ENCODE measurements at places on chromosomes 7 and 10.
A peak's percentile ranks its signal among the peaks of the same experiment; 100 is the strongest.

DNA sequence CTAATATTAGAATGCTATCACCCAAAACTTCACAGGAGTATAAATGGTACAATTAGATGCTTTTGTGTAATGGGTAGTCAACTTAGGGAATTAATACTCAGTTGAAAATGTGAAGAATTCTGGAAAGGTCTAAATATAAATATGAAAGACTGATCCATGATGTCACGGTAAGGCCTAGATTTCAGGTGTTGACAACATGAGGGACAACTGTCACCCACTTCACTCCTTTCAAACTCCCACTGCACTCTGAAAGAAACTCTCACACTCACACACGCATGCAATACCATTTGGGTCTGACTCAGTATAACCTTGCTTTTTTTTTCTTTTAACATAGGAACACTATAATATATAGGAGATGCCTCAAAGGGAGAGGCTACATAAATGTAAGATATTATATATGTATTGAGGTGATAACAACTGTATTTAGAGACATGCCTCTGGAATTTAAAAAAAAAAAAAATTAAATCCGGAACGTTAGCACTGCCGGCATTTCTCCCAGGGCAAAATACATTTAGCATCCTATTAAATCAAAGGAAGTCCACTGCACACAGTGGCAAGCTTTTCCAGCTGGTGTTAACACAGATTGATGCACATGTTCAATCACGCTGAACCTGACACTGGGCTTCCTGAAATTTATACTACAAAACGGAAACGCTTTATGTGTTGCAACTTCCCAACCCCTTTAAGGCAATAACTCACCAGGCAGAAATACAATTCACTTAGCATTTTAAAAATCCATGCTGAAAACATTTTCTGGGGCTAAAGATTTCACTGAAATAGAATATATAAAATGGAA is 74.9 kb downstream of the RSU1 start:
- no peak for DNase-seq
- no peaks in the 10 kb centered on the region for H3K4me1 ChIP-seq
- H3K36me3 ChIP-seq = peaks cover 29% of the 10 kb centered on the region
- no peaks in the 10 kb centered on the region for H3K27me3 ChIP-seq

DNA sequence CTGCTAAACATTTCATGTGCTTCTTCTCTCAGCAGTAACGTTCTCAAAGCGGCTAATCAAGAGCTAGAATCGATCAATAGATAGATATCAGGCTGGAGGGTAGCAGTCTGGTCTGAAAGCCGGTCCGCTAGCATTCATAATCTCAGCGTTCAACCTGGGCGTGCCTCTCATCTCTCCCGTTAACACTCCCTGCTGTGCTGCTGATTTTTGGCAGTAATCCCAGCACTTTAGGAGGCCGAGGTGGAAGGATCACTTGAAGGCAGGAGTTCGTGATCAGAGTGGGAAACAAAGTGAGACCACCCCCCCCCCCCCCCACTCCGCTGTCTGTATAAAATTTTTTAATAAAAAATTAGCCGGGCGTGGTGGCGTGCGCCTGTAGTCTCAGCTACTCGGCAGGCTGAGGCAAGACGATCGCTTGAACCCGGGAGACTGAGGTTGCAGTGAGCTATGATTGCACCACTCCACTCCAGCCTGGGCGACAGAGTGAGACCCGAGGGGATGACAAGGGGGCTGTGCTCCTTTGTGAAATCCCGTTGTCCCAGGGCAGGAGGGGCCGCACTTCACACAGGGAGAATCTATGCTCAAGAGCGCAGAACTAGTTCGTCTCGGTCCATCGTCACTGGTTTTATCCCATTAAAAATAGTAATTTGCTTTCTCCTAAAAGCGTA is 624 bp upstream of the CEP55 start:
- DNase-seq = peak; percentile 74
- peak overlapping the region; percentile 90 for H3K4me3 ChIP-seq
- H3K4me1 ChIP-seq = peaks cover 32% of the 10 kb centered on the region
- H3K27ac ChIP-seq = peak overlapping the region; percentile 81
- H3K27me3 ChIP-seq = no peaks in the 10 kb centered on the region

DNA sequence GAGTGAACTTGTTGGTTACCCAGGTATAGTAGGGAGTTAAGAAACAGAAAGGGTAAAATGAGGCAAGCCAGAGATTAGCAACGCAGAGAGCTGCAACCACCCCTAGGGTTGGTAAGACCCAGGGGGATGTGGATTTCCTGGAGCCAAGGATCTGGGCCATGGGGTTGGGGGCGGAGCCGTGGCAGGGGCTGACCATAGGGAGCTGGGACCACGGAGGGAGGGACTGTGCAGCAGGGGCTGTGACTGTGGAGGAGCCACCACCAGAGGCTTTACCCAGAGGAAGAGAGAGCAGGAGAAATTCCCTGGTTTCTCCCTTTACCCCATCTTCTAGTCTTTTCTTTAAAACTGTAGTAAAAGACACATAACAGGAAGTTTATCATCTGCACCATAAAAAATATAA is 58.6 kb upstream of the BAIAP2L1 start:
- no peak for DNase-seq
- H3K36me3 ChIP-seq = no peaks in the 10 kb centered on the region
- no peak overlapping the region for H3K4me3 ChIP-seq

GRCh38 chr7:81367326-81367931 is 402.4 kb downstream of the HGF start:
- no peaks in the 10 kb centered on the region for H3K27me3 ChIP-seq
- no peak overlapping the region for H3K27ac ChIP-seq
- H3K4me3 ChIP-seq = no peak overlapping the region
- DNase-seq = no peak
- H3K4me1 ChIP-seq = no peaks in the 10 kb centered on the region
- no peaks in the 10 kb centered on the region for H3K36me3 ChIP-seq

DNA sequence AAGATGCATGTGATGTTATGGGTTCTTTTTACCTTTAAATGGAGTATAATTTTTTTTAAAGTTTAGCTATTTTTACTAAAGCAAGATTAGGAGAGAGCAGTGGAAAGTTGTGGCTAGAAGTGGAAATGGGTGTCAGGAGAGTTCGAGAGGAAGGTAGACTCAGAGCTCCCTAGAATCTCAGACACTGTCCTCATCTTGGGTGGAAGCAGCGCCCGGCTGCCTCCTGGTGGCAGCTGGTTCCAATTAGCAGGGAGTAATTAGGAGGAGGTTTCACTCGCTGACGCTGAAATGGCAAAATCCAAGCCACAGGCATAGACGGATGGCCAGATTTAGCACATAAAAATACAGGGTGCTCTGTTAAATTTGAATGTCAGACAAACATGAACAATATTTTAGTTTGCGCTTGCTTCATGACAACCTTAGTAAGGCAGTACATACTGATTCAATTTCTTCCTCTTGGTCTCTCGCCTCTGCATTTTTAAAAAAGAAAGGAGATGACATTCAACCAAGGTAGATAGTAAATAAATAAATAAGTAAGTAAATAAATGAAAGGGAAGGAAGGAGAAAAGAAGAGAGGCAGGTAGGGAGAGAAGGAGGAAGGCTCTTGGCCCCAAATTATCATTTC is 58.5 kb downstream of the LGI1 start:
- peaks cover 41% of the 10 kb centered on the region for H3K27me3 ChIP-seq
- peak; percentile 74 for DNase-seq
- H3K36me3 ChIP-seq = no peaks in the 10 kb centered on the region
- H3K4me3 ChIP-seq = no peak overlapping the region
- H3K27ac ChIP-seq = no peak overlapping the region
- H3K4me1 ChIP-seq = no peaks in the 10 kb centered on the region
